Activated T-helper 2 cell treated with anti-CD3 and anti-CD28 coated beads, Interferon-gamma antibody, Interleukin-2, Interleukin-4, amounts not matched to agents 10 μg/mL and 5 μg/mL and 100 μg/mL, durations not matched to agents 14 hours and 24 hours and 36 hours (primary cell): ENCODE measurements at places on chromosomes 11 and 22. TPM values are rescaled to one million over a fixed set of nuclear protein-coding genes. Genes with fewer than 3 reads are reported as not detected.

ARHGAP20 gene
- not detected in 2 replicates for total RNA-seq

ARHGEF17 gene
- total RNA-seq, result 0.09 and 0.30 TPM in 2 replicates

DNA sequence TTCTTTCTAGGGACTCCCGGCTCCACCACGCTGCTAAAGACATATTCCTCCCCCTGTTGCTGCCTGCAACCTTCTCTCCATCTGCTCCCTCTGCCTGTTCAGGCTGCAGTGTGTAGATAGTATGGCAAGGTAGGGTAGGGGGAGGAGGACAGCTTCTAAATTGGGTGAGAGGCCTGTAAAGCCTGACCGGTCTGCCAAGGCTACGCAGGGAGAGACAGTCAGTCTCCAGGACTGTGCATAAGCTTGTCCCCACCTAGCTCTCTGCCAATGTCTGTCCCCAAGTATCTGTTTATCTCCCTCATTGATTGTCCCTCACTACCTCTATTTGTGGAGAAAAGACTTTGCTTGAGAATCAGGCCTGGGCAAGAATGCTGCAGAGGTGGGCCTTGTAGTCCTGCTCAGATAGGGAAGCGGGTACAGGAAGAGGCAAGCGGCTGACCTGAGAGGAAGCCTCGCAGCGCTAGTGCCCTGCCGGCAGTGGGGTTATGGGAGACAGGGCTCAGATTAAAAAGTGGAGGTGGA is 871 bp upstream of the SEZ6L start:
- H3K27ac ChIP-seq, result no peak overlapping the region
- H3K4me1 ChIP-seq, result no peaks in the 10 kb centered on the region
- H3K4me3 ChIP-seq, result no peak overlapping the region

- peaks cover 6% of the 10 kb centered on the region for H3K4me1 ChIP-seq
- H3K4me3 ChIP-seq, result no peak overlapping the region
- no peak overlapping the region for H3K27ac ChIP-seq
- no peaks in the 10 kb centered on the region for H3K27me3 ChIP-seq
Measured at GRCh38 chr11:77090373-77091111, 12.1 kb upstream of the OMP start.

DNA sequence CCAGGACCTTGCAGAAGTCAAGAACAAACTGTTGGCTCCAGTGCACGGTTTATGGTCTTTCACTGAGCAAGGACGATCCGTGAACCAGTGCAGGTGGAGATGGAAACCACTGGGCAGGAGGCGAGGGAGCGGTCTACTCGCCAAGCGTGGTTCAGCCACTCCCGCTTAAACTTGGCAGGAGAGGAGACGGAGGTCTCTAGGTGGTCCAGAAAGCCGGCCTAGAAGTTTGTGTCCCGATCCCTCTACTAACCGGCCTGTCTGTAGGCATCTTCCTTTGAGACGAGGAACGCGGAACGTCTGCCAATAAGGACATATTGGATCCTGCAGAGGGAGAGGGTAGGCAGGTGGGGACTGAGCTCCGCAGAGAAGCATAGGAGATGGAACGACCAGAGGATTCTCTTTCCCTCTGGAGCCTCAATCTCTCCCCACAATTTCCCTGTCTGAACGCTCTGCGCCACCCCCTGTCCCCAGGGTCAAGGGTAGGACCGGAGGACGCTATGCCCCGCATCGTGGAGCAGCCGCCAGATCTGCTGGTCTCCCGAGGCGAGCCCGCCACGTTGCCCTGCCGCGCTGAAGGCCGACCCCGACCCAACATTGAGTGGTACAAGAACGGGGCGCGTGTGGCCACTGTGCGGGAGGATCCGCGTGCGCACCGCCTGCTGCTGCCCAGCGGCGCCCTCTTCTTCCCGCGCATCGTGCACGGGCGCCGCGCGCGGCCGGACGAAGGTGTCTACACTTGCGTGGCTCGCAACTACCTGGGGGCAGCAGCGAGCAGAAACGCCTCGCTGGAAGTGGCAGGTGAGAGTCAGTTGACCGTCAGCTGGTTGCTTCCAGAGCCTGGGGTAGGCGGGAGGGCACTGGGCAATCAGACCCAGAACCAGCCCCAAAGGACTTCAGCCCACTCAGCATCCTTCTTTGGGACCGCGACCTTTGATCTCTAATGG is 3.4 kb downstream of the ROBO3 start:
- no peaks in the 10 kb centered on the region for H3K36me3 ChIP-seq
- H3K27ac ChIP-seq, result no peak overlapping the region
- peaks cover 9% of the 10 kb centered on the region for H3K4me1 ChIP-seq

GRCh38 chr11:16857186-16857585 is 118.7 kb downstream of the C11orf58 start:
- H3K27me3 ChIP-seq, result no peaks in the 10 kb centered on the region
- peaks cover 11% of the 10 kb centered on the region for H3K36me3 ChIP-seq
- no peak overlapping the region for H3K4me3 ChIP-seq
- no peak overlapping the region for H3K27ac ChIP-seq
- no peak for DNase-seq

DNA sequence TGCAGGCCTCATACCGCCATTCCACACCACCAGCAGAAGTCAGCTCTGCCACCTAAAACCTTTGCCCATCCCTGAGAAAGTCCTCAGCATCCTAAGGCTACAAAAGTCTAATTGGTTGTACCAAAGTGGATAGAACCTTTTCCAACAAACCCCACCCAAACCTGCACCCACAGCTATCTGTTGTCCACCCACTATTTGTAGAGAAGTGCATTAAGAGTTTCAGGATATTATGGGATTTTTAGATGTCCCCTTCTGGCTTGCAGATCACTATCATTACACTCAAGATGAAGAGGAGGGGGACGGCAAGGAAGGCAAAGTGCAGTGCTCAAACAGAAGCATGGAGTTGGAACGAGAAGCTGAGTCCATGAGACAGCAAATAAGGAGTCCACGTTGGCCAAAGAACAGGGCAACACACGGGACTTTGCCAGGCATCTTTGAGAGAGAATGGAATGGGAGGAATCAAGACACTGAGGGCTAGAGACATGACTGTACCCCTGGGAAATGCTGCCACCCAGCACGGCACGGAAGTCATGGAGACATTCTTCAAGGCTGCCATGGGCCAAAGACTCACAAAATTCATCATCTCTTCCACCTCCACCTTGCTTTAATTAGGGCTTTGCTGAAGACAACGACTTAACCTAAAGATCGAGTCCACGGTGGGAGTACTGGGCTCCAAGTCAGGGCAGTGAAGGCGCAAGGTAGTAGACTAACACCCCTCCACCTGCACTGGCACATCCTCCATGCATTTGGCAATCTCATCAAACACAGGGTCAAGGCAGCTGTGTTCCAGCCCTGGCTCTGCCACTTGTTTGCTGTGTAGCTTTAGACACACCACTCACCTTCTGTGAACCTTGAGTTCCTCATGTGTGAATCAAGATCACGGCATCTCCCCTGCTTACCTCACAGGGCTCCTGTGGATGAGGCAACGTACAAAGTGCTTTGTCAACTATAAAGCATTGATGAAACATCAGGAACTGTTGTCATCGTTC is 112.9 kb upstream of the TMEM45B start:
- peaks cover 3% of the 10 kb centered on the region for H3K27me3 ChIP-seq
- H3K4me1 ChIP-seq, result no peaks in the 10 kb centered on the region
- DNase-seq, result no peak
- no peaks in the 10 kb centered on the region for H3K36me3 ChIP-seq
